HT-29 (cell line): ENCODE measurements at places on chromosomes 4 and X. TPM values are rescaled to one million over a fixed set of nuclear protein-coding genes. Genes with fewer than 3 reads are reported as not detected.
A peak's percentile ranks its signal among the peaks of the same experiment; 100 is the strongest.

- DNase-seq, result no peak
Measured at GRCh38 chr4:173265751-173266150, 68.4 kb downstream of the HMGB2 start.

DNA sequence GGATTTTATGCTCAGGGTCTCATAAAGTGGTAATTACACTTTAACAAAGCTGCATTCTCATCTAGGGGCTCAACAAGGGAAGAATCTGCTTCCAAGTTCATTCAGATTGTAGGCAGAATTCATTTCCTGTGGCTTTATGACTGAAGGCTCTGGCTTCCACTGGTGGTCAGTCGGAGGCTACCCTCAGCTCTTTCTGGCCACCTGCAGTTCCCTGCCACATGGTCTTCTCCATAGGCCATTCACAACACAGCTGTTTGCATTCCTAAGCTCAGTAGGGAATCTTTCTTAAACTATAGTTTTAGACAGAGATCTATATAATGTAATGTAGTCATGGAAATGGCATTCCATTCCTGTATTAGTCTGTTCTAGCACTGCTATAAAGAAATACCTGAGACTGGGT is 973.0 kb upstream of the SLIT2 start:
- no peak for DNase-seq

DNA sequence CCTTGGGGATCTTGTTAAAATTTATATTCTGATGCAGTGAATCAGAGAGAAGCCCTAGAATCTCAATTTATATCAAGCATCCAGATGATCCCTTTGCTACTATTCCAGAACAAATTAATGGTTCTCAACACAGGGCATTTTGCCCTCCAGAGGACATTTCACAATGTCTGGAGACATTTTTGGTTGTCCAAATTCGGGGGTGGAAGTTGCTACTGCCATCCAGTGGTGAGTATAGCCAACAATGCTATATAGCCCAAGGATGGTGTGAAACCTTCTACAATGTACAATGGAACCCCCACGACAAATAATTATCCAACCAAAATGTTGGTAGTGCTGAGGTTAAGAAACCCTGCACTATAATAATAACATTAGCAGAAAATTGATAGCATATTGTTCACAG is 2440.0 kb downstream of the PCDH7 start:
- peak; percentile 8 for DNase-seq

The SCML2 gene
- total RNA-seq, result 0.47 and 0.66 TPM in 2 replicates
